GM12892 (cell line): ENCODE measurements at places on chromosomes 11 and 22.

DNA sequence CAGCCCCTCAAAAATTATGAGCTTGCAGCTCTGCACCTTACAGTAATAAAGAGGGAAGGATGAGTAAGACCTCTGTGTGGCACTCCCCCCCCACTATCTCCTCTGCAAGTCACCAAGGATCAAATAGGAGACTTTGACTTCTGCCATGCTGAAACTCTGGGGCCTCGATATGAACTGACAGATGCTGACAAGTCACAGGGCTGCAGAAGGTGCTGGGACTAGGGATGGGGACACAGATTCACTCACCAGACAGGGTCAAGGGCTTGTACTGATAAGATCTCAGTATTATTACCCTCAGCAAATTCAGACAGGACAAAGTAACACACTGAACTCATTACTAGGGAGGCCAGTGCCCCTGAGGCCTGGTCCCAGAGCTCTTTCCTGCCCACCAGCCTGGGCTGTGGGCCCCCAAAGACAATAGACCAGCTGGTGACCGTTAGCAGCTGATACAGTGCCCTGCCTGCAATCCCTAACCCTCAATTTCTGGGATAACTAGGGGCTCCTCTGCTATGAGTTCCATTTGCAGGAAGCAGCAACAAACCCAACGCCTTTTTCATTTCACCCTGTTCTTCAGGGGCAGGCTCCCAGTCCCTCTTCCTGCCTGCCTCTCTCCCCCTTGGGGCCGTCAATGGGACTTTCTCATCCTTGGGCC, 20.1 kb downstream of the TMPRSS13 start:
- no peak for DNase-seq

DNA sequence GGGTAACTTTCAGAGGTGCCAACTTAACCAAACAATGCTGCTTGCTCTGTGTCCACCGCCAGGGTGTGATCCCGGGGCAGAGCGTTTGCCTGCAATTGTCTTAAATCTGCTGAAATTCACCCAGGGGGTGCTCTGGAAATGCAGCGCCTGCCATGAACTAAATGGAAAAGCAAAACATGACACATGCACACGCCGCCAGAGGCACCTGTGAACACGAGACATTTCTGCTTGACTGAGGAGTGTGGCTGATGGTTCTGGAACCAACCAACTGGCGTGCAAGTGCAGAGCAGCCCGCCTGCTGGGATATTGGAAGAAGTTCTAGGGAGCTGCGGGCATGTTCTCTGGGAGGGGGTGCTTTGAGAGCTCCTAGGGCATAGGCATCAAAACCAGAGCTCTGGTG, 30.4 kb downstream of the DSCAML1 start:
- DNase-seq: no peak

- DNase-seq: peak; percentile 68
Measured at GRCh38 chr11:17504330-17505107, 27.9 kb upstream of the ABCC8 start.

DNA sequence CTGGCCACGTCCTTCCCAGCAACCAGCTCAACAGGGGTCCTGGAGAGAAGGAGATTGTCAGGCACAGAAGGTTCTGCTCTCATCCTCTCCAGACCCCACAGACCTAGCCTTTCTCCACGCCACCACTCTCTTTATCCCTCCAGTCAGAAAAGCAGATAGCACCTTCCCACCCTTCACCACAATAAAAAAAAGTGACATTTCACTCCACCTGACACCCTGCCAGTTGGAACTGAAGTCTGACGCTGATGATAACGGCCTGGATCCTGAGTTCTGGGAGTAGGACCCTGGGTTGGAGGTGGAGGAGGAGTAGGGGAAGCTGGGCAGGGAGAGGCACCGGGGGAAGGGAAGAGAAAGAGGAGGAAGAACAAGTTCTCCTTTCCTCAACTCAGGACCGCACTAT, 127.5 kb upstream of the ANO1 start:
- DNase-seq: no peak

DNA sequence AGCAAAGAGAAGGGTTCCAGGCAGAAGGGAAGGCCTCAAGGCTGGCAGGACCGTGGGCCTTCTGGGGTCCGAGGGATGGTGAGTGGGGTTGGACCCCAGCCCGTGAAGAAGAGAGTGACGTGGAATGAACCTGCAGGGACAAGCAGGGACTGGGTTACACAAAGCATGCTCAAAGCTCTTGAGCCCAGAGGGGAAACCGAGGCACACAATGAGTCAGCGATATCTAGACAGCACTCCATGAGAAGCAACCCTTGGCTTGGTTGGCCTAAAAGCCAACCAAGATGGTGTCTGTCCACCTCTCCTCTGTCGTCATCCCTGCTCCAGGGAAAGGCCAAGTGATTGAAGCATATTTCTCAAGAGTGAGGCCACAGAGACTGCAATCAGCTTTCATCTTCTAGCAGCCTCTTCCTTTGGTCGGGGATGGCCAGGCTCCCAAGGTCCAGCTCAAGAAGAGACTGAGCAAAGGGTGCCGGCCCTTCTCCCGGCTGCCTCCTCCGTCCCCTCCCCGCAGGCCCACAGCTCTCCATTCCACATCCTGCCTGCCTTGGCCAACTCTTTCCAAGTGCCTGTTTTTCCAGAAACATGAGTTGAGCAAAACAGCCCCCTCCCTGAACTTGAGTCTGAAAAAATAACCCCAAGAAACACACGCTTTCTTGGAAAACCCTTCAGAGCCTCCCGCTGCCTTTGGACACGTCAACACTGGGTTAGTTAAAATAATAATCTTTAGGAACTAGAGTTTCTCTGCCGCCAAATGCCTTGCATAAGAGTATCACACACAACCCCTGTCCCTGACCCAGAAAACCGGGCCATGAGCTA, 556.6 kb downstream of the MIAT start:
- DNase-seq: no peak

GRCh38 chr22:22180738-22181285, 63.8 kb upstream of the VPREB1 start:
- no peak for DNase-seq
